Stimulated activated CD4-positive, alpha-beta T cell treated with anti-CD3 and anti-CD28 coated beads, Interleukin-4, amount 100 ng/mL, for 1 hour (primary cell): ENCODE measurements at places on chromosomes 13 and 19.

DNA sequence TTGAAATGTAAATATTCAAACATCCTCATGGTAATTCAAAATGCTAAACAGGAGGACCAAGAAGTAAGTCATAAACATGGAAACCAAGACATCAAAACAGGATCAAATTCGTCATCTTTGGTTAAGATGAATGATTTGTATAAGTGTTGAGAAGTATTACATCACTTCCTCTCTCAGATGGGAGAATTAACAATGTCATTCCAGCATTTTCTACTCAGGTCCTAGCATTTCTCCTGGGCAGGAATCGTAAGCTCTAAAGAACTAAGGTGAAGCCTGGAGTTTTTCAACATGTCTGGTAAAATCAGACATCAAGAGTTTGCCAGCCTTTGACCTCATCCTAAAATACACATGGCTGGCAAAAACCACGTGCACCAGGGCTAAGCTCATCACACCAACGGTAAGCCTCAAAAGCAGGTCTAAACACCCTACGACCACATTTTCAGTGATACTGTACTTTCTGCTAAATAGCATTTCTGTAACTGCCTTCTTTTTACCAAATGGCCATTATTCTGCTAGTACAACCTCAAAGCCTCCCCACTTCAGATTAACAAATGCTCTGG lies 24.8 kb downstream of the RANBP3 start:
- no peak for DNase-seq

DNA sequence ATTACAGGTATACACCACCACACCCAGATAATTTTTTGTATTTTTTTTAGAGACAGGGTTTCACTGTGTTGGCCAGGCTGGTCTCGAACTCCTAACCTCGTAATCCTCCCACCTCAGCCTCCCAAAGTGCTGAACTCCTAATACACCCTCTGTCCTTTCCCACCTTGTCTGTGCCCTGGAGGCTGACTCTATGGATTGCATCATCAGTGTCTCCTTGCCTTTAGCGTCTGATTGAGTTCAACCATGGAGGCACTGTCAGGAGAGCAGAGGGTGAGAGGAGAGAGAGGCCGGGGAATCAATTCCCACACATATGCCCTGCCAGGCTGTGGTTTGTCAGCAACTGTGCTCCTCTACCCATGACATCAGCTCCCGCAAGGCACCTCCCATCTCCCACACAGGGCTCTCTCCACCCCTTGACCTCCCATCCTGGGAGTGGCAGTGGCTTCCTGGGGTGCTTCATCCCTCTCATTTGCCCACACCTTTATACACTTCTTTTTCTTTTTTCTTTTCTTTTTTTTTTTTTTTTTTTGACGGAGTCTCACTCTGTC lies 12.6 kb upstream of the LILRB4 start:
- DNase-seq = no peak

DNA sequence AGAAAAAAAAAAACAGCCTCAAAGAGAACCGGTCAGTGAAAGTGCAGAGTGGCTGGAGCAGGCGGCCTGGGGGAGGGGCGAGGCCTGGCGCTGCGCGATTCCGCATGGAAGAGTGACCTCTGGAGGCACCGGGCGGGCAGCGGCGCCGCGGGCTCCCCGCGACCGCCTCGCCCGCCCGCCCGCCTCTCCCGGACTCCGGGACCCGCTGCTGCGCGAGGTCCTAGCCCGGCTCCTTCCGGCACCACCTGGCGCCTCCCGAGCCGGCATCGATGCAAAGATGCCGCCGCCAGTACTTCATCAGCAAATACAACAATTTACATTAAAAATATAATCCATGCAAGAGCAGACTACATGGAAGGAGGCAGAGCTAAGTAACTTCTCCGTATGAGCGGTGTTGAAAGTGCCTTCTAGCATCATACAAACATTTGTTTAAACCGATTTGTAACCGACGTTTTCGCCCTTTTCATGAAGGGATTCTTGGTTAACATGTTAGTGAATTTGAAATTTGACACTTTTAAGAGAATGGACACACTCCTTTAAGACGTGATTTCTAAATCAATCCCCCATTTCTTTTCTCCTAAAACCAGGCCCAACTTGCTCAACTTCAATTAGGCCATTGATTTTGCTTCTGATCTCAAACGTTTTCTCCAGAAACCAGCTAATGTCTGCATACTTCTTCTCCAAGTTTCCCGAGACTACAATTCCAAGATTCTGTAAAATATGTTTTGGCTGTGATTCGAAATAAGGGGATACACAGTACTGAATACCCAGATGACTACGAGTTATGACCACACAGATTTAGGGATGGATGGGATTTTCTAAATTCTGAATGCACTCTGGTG lies 2.1 kb downstream of the EFNB2 start:
- peak; percentile 8 for DNase-seq

DNA sequence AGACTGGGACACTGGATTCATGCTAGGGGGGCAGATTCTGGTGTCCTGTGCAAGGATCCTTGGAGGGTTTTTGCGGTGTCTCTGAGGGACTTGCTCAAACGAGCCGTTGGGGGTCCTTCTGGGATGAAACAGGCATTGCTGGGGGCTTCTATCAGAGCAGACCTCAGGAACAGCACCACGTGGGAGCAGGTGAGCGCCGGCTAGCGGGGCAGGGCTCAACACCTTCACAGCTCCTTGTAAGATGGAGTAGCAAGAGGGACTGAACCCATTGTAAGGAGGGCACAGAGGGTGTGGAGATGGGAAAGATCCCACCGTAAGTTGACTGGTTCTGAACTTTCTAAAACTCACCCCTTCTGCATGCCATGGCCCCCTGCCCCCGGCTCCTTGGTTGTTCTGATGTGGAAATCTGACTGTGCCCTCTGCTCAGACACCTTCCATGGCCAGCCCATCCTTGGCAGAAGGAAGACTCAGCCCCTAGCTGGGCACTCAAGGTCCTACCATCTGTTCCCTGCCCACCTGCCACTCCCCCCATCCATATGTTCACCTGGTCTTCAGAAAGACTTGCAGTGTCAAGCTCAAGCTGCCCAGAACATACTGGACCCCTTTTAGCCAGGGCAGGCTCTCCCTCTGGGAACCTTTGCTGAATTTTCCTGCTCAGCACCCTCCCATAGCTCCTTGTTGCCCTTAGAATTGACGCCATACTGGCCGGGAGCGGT lies 1.2 kb downstream of the SLC27A1 start:
- no peak for DNase-seq

DNA sequence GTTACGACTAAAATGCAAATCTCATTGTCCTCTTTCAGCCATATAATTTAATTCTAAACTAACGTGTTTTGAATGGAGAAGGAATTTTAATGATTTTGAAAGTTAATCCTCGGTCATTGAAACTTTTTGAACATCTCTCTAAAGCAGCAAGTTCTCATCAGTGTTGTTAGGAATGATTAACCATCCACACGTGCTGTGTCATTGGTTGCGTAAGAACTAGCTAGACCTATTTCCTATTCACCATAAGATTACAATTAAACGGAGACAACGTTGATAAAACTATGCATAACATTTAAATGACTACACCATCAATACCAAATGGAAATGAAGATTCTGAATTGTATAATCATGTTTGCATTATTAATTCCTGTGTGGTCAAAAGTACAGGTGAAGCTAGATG lies 155.6 kb upstream of the IRS2 start:
- no peak for DNase-seq

- DNase-seq = no peak
Measured at GRCh38 chr13:40799508-40799907, 10.1 kb downstream of the SLC25A15 start.

DNA sequence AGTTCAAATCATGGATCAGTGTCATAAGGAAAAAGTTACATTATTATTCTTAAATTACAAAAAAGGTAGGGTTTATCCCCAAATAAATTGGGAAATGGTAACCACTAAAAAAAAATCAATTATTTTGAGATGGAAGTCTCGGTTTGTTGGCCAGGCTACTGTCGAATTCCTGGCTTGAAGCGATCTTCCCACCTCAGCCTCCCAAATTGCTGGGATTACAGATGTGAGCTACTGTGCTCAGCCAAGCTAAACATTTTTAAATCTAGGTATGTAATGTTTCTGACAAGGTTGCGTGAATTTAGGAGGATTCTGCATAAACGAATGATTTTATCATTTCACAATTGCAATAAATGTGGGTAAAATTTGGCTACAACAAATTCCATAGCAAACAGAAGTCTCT lies 2.0 kb downstream of the NAA16 start:
- DNase-seq = no peak

- DNase-seq = no peak
Measured at GRCh38 chr13:98089246-98089645, 53.6 kb upstream of the FARP1 start.

DNA sequence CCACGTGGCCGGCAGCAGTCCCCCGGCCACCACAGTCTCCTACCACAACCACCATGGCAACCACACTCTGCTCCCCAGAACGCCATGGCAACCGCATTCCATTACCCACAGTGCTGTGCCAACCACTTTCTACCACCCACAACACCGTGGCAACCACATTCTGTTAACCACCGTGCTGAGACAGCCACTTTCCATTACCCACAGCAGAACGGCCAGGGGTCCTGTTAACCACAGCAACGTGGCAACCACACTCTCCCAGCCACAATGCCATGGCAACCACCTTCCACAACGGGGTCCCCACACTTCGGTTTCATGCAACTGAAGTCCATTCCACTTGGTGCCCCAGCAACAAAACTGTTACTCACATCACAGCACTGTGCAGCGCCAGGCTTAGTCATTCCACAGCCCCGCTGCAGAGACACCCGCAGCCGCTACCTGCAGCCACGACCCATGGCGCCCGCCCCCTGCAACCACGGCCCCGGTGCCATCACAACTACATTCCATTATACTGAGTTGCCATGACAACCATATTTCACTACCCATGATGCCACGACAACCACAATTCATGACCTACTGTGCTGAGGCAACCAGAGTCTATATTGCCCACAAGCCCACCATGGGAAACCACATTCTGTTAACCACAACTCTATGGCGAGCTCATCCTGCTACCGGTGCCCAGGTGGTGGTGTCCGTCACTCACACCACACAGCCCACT lies 10.0 kb downstream of the DPF1 start:
- DNase-seq = peak; percentile 41

GRCh38 chr13:51923983-51924539 lies 62.3 kb downstream of the CCDC70 start:
- no peak for DNase-seq

GRCh38 chr19:35006342-35006998 lies 6.3 kb downstream of the GRAMD1A start:
- DNase-seq = no peak
